ENCODE measurements at places on chromosomes 12 and 14.

- no peak for DNase-seq
Observed at GRCh38 chr12:111202237-111202915, 166.5 kb downstream of the PHETA1 start.

GRCh38 chr12:54227376-54227775, 38.6 kb upstream of the SMUG1 start:
- no peak for DNase-seq

DNA sequence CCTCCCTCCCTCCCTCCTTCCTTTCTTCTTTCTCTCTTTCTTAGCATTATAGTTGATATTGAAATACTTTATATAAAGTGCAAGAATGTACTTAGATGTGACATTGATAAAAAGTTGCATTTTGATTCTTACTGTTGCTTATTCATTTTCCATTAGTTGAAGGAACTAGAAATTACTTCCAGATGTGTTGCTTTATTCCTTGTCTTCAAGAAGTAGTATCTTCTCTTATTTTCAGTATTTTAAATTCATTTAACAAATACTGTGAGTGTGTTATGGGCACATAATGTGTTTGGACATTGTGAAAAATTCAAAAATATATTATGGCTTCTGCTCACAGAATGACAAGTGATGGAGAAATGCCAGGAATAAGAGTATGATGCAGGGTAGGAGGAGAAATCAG, 45.6 kb downstream of the TRMT5 start:
- no peak for DNase-seq

GRCh38 chr14:24279301-24280186, 8.1 kb upstream of the RABGGTA start:
- DNase-seq: peak; percentile 26

DNA sequence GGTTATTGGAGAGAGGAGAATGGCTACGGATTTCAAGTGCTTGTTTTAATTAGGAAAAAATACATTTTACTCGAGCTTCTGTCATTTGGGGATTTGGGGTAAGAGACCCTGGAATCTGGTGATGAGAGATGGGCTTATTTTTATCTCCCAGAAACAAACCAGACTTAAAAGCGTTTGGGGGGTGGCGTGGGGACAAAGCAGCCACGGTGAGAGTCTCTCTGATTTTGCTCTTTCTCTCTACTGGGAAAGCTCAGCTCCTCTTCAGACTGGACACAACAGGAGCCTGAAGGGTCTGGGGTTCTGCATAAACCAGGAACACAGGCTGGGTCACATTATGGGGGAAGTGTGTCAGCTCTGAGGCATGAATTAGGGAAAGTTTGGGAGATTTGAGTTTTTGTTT, 3.8 kb downstream of the VSX2 start:
- DNase-seq: no peak

- DNase-seq: no peak
Observed at GRCh38 chr14:42095155-42095554, 488.5 kb downstream of the LRFN5 start.

- no peak for DNase-seq
Observed at GRCh38 chr12:63963868-63964267, 119.4 kb downstream of the SRGAP1 start.

GRCh38 chr12:116338064-116338846, 60.8 kb upstream of the MED13L start:
- no peak for DNase-seq

DNA sequence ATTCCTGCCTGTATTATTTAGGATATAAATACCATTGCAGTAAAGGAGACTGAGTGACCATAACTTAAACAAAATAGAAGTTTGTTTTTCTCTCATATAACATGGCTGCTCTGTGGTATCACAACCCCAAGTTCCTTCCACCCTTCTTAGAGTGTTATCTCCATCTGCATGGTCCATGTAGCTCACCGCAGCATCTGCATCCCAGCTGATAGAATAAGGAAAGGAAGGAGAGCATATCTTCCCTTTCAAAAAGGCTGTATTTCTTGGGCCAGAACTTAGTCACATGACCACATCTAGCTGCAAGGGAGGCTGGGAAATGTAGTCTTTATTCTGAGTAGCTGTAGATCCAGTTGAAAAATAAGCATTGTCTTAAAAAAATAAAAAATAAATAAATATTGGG, 184.8 kb upstream of the NUDT4 start:
- DNase-seq: no peak

DNA sequence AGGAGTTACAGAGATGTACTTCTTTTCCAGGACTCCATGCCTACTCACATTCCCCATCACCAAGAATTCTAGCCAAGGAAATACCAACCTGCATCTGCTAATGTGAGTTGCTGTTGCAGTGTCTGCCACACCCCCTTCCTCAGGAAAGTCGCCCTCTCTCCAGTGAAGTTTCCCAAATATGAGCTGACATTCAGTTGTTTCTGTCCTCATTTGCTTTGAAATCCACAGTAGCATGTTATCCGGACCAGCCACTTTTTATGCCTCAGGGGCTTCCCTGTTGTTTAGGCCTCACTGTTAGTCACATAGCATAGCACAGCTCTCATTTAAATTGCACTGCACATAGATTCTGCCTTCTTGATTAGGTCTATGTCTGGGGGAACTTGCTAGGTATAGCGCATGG, 212.4 kb downstream of the EGLN3 start:
- DNase-seq: no peak

- no peak for DNase-seq
Observed at GRCh38 chr12:45887544-45887943, 102.8 kb downstream of the SCAF11 start.

DNA sequence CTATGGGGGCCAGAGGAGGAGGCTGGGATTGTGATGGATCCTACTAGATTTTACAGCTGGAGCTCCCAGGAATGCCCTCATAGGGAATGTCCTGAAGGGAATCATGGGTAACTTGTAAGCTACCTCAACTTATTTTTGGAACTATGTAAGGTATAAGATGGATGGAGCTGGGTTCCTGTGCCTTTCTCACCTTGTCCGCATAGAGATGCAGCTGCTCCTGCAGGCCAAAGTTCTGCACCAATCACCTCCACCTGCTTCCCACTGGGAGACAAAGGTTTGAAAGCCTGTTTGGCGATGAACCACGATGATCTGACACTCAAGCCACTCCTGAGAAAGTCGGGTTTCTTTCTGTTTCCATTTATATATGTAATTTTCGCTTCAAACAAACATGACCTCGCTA, 648 bp upstream of the AKAP5 start:
- DNase-seq: no peak

GRCh38 chr14:20789230-20789813, 8.3 kb downstream of the RNASE6 start:
- DNase-seq: no peak

GRCh38 chr12:99277591-99278379, 369.8 kb upstream of the GARIN6 start:
- DNase-seq: no peak

DNA sequence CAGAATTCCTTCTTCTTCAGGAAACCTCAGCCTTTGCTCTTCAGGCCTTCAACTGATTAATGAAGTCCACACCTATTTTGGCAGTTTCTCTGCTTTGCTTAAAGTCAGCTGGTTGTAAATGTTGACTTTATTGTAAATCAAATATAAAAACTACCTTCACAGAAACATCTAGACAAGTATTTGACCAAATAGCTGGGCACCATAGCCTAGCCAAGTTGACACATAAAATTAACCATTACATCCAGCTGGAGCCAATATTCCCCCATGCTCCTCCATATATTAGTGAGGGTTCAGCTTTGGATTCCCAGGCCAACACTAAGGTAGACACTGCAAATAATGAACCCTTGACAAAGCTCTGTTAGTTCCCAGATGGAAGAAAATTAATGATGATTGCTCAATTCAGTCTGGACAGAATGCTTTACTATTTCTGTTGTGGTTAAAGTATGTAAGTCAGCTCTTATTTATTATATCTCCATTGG, 125.5 kb downstream of the ZFP36L1 start:
- no peak for DNase-seq

- DNase-seq: no peak
Observed at GRCh38 chr12:55697686-55698085, 10.0 kb downstream of the ITGA7 start.

DNA sequence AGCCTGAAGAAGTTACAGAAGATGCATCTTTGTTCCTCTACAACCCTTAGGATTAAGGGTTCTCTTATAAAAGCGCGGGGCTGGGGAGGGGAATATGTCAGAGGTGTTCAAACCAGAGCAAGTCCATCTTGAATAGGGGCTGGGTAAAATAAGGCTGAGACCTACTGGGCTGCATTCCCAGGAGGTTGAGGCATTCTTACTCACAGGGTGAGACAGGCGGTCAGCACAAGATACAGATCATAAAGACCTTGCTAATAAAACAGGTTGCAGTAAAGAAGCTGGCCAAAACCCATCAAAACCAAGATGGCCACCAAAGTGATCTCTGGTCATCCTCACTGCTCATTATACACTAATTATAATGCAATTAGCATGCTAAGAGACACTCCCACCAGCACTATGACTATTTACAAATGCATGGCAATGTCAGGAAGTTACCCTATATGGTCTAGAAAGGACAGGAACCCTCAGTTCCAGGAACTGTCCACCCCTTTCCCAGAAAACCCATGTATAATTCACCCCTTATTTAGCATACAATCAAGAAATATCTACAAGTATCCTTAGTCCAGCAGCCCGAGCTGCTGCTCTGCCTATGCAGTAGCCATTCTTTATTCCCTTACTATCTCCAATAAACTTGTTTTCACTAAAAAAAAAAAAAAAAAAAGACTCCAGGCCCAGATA, 108.1 kb upstream of the FOXN3 start:
- no peak for DNase-seq

DNA sequence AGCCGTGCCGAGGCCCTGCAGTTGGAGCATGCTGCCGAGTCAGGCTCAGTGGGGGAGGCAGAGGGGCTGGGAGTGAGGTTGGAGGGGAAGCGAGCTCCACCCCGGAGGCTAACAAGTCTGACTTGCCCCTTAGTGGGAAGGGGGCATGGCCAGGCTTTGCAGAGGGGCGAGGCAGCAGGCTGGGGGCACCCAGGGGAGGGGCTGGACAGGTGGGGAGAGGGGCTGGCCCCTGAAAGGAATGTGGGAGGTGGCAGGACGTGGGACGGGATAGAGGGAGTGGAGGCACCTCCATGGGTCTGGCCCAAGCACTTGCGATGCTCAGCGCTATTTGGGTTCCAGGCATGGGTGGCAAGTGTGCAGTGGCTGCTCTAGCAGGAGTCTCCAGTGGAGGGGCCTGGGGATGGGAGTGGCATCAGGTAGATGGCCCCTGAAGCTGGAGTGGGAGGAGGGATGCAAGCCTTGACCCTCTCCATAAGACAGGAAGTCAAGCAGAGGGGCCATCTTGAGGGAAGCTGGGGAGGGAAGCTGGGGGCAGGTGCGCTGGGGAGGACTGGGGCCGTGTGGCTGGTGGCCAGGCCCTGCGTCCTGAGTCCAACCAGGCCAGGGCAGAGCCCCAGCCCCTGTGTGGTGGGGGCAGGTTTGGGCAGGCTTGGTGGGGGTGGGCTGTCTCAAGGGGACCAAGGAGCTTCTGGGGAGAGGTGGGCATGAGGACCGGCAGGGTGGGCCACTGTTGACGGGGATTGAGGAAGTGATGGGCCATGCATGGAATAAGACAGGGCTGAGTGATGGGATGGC, 2.6 kb downstream of the TRMT61A start:
- no peak for DNase-seq

DNA sequence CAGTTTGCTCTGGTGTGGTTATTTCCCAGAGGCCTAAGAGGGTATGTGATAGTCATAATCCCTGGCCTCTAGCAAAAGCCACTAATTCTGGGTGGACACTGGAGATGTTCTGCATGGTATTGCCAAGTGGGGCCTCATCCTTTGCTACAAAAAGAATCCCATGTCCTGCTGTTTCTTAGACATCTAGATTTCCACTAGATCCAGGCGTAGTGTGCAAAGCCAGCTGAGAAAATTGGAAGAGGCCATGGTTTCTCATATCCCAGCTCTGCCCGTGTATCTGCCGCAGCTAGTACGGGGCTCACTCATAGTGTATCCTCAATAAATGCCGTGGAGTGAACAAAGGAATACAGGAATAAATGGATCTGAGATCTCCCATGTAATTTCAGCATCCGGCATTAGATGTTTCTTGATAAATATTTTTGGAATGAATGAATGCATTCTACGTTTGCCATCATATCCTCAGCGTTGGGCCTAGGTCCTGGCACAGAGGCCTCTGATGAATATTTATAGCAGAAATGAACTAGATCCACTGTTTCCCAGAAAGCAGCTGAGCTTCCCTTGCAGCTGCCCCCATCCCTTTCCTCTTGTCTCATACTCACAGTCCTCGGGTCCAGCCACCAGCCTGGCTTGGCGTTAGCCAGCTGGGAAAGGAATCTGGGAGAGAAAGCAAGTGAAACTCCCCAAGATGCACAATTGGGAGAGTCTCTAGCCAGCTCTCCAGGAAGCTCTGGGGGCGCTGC, 76.3 kb upstream of the NOS1 start:
- DNase-seq: no peak

DNA sequence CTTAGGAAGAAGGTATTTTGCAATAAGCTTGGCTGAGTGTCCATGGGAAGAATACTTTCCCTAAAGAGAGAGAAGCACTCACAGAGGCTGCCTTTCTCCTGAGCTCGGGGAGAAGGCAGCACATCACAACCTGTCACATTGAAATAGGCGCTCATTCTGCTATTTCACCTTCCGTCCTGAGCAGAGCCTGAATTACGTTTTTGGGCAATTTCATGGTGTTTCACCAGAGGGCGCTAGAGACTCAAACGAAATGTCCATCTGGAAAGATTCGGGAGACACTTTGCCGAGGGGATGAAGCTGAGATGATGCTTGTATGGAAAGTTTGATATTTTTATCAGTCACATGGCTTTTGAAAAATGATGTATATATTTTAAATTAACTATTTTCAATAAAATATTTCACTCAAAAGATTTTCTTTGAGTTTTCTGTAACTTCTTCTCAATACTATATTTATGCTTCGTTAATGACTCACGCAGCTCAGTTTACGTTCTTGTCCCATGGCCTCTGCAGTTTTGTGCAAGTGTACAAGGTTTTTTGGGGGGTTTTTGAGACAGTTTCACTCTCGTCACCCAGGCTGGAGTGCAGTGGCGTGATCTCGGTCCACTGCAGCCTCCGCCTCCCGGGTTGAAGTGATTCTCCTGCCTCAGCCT, 17.4 kb upstream of the B4GALNT3 start:
- peak; percentile 26 for DNase-seq

GRCh38 chr12:107337346-107338095, 244.2 kb upstream of the CRY1 start:
- DNase-seq: no peak

- DNase-seq: no peak
Observed at GRCh38 chr14:52513249-52513648, 39.1 kb downstream of the TXNDC16 start.
